T47D (cell line): ENCODE measurements at places on chromosomes 4 and X.

DNA sequence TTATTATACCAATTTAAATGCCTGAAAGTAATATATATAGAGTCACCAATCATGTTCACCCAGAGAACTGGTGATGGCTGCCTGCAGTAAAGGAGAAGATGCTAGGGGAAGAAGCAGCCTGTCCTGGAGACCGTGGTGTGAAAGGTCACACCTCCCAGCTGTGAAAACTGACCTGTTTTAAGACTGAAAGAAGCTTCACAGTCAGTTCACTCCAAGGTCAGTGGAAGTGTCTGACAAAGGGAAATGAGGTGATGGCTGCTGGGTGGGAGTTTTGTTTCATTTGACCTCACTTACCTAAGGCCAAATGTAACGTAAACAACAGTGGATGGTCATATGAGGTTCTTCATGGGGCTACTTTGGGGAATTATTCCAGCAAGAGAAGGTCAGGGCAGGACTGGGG, 352.1 kb upstream of the GATB start:
- DNase-seq = no peak

GRCh38 chr4:189823591-189823990, 117.1 kb upstream of the FRG1 start:
- DNase-seq = no peak

DNA sequence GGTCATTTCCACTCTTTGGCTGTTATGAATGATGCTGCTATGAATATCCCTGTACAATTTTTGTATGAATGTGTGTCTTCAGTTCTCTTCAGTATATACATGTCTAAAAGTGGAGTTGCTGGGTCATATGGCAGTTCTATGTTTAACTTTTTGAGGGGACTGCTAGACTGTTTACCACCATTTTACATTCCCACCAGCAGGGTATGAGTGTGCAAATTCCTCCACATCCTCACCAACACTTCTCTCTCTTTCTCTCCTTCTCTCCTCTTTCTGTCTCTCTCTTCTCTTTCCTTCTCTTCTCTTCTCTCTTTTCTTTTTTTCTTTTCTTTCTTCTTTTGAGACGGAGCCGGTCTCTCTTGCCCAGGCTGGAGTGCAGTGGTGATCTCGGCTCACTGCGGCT, 7.8 kb downstream of the WWC2 start:
- no peak for DNase-seq

GRCh38 chr4:44725166-44725565, 1.2 kb downstream of the GNPDA2 start:
- no peak for DNase-seq

GRCh38 chr4:151671541-151672059, 89.2 kb downstream of the GATB start:
- DNase-seq = no peak

DNA sequence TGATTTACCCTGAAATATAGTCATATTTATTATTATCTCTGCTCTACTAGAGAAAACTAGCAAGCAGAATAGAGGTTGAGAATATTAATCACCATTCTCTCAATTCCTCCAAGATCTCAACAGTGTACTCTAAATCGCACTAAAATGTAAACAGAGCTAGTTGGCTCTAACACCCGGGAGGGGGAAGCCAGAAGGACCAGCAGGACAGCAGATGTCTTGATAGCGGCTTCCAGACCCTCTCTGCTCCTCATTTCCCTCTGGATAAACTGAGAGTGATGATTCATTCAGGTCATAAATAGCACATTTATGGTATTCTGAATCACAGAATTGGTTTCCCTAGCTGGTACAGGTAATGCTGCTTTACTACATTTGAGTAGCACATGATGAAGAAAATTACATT, 82.5 kb downstream of the TBC1D9 start:
- no peak for DNase-seq

- no peak for DNase-seq
Observed at GRCh38 chrX:68462653-68463052, 29.4 kb upstream of the OPHN1 start.

GRCh38 chrX:45954026-45954425, 591.2 kb downstream of the ZNF674 start:
- no peak for DNase-seq

DNA sequence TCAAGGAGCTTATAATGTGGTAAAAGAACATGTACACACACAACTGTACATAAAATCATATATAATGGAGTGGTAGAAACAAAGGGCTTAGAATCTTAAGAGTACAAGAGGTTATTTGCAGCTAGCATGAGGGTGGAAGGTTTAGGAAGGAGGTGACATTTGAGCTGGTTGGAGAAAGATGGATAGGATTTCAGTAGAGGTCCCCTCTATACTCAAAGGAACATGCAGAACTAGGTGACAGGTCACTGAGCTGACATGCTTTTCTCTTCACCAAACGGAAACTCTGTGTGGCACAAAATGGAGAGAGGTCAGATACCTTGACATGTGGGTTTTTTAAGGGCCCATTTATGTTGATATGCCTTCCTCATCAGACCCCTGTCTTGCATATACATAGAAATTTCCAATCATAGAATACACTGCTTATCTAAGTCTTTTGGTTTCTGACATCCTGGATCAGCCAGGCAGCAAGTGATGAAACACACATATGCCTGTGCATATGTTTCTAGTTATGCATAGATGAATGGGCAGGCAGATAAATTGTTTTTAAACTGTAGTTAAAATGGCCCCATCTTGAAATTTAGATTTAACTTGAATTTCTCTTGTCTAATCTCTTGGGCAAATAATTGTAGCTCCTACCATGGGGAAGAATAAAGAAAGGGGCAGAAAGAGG, 29.3 kb downstream of the CLCN5 start:
- DNase-seq = no peak

DNA sequence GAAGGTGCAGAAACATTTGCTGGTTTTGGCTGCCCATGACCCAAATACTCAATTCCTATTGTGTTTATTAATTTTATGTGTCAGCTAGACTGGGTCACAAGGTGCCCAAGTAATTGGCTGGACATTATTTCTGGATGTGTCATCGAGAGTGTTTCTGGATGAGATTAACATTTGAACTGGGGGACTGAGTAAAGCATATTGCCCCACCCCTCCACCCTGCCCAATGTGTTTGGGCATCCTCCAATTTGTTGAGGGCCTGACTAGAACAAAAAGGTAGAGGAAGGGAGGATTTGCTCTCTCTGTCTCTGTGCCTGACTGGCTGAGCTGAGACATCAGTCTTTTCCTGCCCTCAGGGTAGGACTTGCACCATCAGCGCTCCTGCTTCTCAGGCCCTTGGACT, 29.7 kb upstream of the LCORL start:
- no peak for DNase-seq

- DNase-seq = no peak
Observed at GRCh38 chrX:57951666-57952319, 41.5 kb upstream of the ZXDA start.

- DNase-seq = no peak
Observed at GRCh38 chr4:143700416-143701352, at the start of gene FREM3. TSS of gene FREM3 (minus strand) at chr4:143700675. CDS start at chr4:143700675, 0 bp downstream.

GRCh38 chrX:153793291-153793690, 884 bp downstream of the IDH3G start:
- DNase-seq = no peak

DNA sequence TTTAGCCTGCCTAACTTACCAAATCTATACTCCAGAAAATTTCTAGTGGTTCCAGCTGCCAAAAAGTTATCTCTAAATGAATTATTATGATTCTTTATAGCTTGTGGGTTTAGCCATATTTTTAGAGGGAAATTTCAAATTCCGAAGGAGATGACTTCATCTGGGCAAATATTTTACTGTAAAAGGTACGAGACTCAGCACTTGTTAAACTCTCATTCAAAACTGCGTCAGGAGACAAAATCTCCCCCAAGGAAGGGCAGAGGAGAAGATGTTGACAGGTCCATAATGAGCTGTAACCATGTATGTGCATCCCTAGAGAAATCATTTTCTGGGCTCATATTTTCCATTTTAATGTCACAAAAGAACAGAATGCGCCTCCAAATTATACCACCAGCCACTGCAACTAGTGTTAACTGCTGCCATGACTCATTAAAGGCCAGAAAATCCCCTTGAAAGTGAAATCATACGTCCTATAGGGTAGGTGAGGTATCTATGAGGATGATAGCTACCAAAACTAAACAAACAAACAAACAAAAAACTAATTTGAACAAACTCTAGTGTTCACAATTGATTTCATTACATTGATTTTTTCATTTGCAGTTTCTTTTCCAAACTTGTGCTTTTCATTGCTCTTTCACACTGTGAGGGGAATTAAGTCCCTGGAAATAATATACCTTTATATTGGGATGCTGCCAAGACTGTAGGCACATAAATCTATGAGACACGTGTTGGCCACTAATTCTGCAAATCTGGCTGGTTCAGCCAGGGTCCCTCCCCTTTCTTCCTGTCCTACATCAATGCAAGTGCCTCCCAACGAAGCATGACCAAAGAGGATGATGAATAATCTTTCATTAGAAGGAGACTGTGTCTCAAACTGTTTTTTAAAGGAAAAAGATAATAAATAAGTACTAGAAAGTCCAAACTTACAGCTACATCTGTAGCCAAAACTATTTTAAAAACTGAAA, 85.8 kb downstream of the ARHGAP6 start:
- DNase-seq = no peak

DNA sequence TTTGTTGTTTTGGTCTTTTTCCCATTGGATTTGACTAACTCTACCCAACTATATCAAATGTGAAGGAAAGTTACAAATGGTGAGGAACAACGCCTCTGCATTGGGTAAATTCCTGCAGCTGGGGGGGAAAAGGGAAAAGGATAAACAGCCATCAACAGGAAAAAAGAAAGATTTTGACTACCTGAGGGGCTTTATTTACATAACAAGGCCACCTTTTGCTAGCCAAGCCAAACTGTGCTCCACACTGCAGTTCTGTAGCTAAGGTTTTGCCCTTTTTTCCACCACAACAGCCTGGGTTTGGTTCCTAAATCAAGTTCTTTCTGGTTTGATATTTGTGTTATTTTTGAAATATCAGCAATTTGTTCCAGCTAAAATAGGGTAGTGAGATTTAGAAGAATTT, 40.8 kb downstream of the RHOXF2B start:
- DNase-seq = no peak

DNA sequence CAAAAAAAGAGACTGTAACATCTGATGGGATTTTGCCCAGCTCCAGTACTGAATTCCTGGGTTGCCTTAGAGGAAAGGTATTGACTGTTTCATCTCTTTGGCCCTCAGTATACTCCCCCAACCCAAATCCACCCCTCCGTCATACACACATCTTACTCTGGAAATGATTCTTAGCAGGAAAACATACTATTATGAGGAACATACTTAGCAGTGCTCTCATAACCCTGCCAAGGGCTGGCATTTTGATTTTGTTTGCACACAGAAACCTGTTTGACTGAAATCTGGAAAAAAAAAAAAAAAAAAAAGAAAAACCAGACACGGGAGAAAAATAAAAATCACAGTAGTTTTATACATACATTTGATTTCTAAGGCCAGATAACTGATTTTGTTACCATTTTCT, 19.4 kb upstream of the AR start:
- peak; percentile 26 for DNase-seq

DNA sequence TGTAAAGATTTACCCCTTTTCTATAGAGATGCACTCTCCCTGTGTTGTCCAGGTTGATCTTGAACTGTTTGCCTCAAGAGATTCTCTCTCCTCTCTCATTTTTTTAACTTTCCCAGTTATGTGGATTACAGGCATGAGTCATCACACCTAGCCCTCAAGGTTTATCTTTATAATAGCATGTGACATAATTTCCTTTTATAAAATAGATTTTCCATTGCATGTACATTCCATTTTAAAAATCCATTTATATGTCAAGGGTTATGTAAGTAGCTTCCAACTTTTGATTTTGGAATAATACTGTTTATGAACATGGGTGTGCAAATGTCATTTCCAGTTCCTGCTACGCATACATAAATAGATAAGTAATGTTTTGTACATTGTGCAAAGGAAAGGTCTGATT, 20.6 kb downstream of the ZNF721 start:
- no peak for DNase-seq

- DNase-seq = no peak
Observed at GRCh38 chr4:74642006-74642405, 152.3 kb downstream of the BTC start.

DNA sequence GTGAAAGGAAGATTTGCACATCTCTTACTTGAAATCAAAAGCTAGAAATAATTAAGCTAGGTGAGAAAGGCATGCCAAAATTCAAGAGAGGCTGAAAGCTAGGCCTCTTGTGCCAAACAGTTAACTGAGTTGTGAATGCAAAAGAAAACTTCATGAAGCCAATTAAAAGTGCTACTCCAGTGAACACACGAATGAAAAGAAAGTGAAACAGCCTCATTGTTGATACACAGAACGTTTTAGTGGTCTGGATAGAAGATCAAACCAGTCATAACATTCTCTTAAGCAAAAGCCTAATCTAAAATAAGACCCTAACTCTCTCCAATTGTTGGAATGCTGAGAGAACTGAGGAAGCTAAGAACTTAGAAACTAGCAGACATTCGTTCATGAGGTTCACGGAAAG, 122.3 kb downstream of the UNC5C start:
- no peak for DNase-seq

- DNase-seq = no peak
Observed at GRCh38 chr4:106305435-106306055, 10.5 kb downstream of the TBCK start.

DNA sequence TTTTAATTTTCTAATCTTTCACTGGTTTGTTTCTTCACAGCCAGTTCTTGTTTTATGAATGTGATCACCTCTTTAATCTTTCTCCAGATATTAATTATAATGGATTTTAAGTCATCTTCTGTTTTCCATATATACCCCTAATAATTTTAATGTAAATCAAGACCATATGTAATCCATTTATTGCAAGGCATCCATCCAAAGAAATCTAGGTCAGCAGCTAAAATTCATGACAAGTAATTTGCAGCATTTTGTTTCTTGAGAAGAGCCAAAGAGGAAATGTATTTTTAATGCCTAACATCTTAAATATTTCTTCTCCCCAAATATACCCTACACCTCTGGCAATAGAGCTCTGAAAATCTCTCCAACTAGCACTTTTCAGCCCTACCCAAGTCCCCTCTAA, 81.1 kb downstream of the SUPT20HL2 start:
- no peak for DNase-seq

DNA sequence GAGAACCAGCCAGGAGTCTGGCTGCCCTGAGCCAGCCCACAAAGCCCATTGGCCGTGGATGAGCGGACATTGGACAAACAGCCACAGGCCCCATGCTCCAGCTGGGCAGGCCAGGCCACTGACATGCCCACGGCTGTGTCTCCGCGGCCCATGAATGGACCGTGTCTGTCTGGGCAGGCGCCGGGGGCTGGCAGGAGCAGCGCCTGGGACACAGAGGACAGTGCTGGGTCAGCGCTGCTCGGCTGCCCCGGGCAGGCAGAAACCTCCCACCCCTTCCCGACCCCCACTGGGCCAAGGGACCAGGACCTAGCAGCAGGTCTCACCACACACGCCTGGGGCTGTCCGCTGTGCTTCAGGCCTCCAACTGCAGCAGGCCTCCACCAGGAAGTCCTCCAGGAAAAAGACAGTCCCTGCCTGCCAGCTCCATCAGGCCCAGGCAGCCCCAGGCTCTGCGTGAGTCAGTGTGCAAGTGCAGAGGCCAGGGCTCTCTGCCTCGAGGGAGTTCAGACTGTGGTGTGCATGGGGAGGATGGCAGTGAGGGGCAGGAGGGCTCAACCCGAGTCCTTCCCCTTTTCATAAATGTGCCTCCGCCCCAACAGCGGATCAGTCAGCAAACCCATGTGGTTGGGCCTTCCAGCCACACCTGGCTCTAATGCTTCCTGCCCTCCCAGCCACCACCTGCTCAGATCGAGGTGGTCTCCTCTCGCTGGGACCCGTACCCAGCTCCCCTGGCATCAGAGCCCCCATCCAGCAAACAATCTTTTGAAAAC, 17.2 kb upstream of the FGFR3 start:
- peak; percentile 76 for DNase-seq

GRCh38 chr4:175705407-175705806, 106.7 kb downstream of the GPM6A start:
- no peak for DNase-seq
